ENCODE measurements at places on chromosomes 3 and 15.

GRCh38 chr15:49645941-49646340 is 25.1 kb downstream of the DTWD1 start:
- H3K27ac ChIP-seq: peak overlapping the region; percentile 50
- DNase-seq: peak; percentile 35
- peaks cover 66% of the 10 kb centered on the region for H3K36me3 ChIP-seq
- H3K4me3 ChIP-seq: no peak overlapping the region
- peaks cover 1% of the 10 kb centered on the region for H3K4me1 ChIP-seq
- no peaks in the 10 kb centered on the region for H3K27me3 ChIP-seq

GRCh38 chr3:16904423-16905417 is 20.0 kb downstream of the PLCL2 start:
- H3K36me3 ChIP-seq: no peaks in the 10 kb centered on the region
- H3K4me1 ChIP-seq: no peaks in the 10 kb centered on the region
- no peak overlapping the region for H3K27ac ChIP-seq
- H3K4me3 ChIP-seq: no peak overlapping the region
- DNase-seq: no peak

- no peak overlapping the region for H3K4me3 ChIP-seq
- H3K4me1 ChIP-seq: peaks cover 2% of the 10 kb centered on the region
Measured at GRCh38 chr3:184546252-184546651, 15.3 kb upstream of the EPHB3 start.

- H3K36me3 ChIP-seq: no peaks in the 10 kb centered on the region
- H3K27me3 ChIP-seq: no peaks in the 10 kb centered on the region
- H3K4me1 ChIP-seq: no peaks in the 10 kb centered on the region
- H3K27ac ChIP-seq: no peak overlapping the region
- H3K4me3 ChIP-seq: no peak overlapping the region
- no peak for DNase-seq
Measured at GRCh38 chr3:4021162-4021561, 221.9 kb downstream of the LRRN1 start.

- no peaks in the 10 kb centered on the region for H3K27me3 ChIP-seq
- H3K4me3 ChIP-seq: no peak overlapping the region
- H3K27ac ChIP-seq: no peak overlapping the region
- H3K4me1 ChIP-seq: no peaks in the 10 kb centered on the region
Measured at GRCh38 chr3:67044955-67045354, 46.8 kb downstream of the KBTBD8 start.

DNA sequence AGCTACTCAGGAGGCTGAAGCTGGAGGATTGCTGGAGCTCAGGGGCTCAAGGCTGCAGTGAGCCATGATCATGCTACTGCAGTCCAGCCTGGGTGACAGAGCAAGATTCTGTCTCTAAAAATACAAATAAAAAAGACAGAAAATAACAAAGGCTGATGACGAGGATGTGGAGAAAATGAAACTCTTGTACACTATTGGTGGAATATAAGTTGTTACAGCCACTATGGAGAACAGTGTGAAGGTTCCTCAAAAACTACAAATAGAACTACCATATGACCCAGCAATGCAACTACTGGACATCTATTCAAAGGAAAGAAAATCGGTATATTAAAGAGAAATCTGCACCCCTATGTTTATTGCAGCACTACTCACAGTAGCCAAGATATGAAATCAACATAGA is 526.7 kb upstream of the NAALADL2 start:
- no peaks in the 10 kb centered on the region for H3K4me1 ChIP-seq
- DNase-seq: no peak
- H3K27me3 ChIP-seq: no peaks in the 10 kb centered on the region
- no peaks in the 10 kb centered on the region for H3K36me3 ChIP-seq
- no peak overlapping the region for H3K27ac ChIP-seq
- no peak overlapping the region for H3K4me3 ChIP-seq

GRCh38 chr3:37668431-37668817 is 193.3 kb upstream of the CTDSPL start:
- H3K27ac ChIP-seq: no peak overlapping the region
- H3K4me3 ChIP-seq: no peak overlapping the region
- no peaks in the 10 kb centered on the region for H3K36me3 ChIP-seq
- peaks cover 35% of the 10 kb centered on the region for H3K27me3 ChIP-seq
- no peak for DNase-seq
- no peaks in the 10 kb centered on the region for H3K4me1 ChIP-seq

GRCh38 chr3:29933802-29934490 is 653.1 kb downstream of the RBMS3 start:
- H3K27ac ChIP-seq: no peak overlapping the region
- no peak for DNase-seq
- no peaks in the 10 kb centered on the region for H3K4me1 ChIP-seq

DNA sequence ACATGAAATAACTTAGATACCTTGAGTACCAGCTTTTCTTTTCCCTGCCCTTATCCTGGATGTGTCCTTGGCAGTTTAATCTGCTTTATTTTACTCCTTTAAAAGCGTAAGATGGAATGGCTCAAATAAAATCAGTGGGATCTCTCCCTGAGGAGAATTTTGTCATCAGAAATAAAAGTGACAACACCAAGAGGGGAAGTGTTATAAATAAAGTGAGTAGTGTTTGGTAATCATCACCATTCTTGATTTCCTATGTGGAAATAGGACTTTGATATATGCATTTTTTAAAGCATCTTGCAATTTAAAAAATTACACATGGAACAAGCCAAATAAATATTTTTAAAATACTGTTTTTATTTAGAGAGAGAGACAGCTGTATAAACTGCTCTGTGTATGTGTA is 76.5 kb downstream of the MBNL1 start:
- H3K4me3 ChIP-seq: no peak overlapping the region
- H3K4me1 ChIP-seq: no peaks in the 10 kb centered on the region
- no peak overlapping the region for H3K27ac ChIP-seq
- no peak for DNase-seq
- no peaks in the 10 kb centered on the region for H3K27me3 ChIP-seq
- peaks cover 3% of the 10 kb centered on the region for H3K36me3 ChIP-seq

DNA sequence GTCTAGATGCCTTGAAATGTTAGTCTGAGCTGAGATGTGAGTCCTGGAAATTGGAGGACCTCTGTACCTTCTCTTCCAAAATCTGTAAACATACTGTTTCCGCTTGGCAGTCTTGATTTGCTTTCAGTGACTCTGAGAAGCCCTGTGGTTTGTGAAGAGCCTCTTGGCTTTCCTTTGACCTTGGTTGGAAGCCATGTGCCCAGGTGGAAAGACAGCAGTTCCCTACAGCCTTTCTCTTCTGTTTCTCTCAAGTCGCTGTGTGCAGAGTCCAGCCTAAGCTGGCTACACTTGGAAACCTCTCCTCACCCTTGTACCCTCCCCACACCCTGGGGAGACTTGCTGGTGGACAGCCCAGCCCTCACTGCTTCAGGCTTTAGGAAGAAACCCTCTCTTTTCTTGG is 129.8 kb upstream of the CTDSPL start:
- H3K27me3 ChIP-seq: peaks cover 35% of the 10 kb centered on the region
- no peak overlapping the region for H3K4me3 ChIP-seq

- no peak overlapping the region for H3K27ac ChIP-seq
- H3K36me3 ChIP-seq: no peaks in the 10 kb centered on the region
- peaks cover 36% of the 10 kb centered on the region for H3K27me3 ChIP-seq
Measured at GRCh38 chr3:127999509-128000106, 52.6 kb upstream of the SEC61A1 start.

DNA sequence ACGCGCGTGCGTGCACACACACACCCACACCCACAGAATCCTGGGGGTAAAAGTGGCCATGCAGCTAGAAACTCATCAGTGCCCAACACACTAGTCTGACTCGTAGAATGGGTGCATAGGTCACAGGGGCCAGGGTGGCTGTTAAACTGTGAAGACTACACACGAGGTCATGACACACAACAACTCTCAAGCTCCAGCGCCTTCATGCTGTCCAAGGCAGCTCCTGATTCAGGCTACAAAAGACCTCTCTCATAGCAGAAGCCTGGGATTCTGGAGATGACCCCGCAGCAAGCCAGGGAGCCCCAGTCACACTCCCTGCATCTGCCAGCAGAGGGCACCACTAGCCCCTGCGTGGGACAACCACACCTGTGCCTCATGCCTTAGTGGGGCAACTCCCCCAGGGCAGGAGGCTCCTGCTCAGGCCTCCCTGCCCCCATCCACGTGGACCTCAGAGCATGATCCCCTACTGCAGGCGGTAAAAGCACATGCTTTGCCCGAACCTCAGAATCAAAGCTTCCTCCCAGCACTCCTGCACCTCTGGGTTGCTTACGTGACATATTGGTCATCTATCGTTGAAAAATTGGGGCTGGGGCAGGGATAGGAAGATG is 93.1 kb downstream of the LRIG1 start:
- no peaks in the 10 kb centered on the region for H3K27me3 ChIP-seq
- no peak overlapping the region for H3K4me3 ChIP-seq
- no peak overlapping the region for H3K27ac ChIP-seq
- peaks cover 41% of the 10 kb centered on the region for H3K4me1 ChIP-seq
- H3K36me3 ChIP-seq: peaks cover 27% of the 10 kb centered on the region

DNA sequence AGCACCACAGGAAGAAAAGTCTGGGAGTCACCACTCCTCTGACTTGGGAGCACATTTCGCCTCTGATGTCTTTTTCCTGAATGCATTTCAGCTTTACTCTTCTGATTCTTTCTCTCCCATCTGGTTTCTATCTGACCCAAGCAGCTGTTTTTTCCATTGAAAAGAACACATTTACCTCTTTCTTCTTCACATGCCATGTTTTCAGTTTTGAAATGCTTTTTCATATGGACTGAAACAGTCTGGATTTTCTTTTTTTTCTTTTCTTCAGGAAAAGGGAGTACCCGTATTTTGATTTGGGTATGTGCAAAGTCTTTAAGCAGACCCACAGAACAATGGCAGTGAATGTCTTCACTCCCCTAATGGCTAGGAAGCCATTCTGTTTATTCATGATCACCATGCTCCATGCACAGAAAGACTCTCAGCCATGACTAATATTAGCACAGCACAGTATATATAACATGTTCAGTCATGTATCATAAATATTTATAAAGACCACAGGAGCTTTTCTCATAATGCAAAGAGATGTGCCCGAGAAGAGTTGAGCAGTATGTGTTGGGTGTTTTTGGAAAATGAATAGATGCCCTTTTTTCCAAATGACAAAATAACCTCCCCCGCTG is 82.7 kb upstream of the LRIG1 start:
- H3K4me1 ChIP-seq: peaks cover 2% of the 10 kb centered on the region
- H3K36me3 ChIP-seq: peaks cover 2% of the 10 kb centered on the region
- no peak for DNase-seq
- H3K27me3 ChIP-seq: no peaks in the 10 kb centered on the region

- H3K4me3 ChIP-seq: no peak overlapping the region
- no peak for DNase-seq
- no peaks in the 10 kb centered on the region for H3K4me1 ChIP-seq
Measured at GRCh38 chr3:180855364-180855763, 57.1 kb upstream of the FXR1 start.

DNA sequence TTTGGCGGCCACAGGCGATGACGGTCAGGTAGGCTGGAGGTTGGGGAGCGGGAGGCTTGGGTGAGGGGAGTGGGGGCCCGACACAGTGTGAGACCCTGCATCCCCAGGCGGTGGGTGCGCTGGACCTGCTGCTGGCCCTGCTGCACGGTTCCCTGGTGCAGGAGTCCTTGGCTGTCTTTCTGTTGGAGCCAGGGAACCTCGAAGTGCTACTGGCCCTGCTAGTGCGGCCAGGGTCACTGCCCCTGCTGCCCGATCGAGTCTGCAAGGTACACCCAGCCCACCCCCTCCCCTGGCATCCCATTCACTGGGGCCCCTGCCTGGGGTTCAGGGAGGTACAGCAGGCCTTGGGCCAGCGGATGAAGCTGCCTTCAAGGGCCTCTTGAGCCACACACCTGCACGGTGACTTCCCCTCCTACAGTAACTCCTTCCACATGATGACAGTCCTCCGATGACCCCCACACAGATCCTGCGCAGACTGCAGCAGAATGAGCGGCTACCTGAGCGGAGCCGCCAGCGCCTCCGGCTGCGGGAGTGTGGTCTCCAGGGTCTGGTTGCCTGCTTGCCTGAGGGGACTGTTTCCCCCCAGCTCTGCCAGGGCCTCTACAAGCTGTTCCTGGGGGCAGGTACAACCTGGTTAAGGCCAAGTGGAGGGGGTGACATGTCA is 19.5 kb downstream of the NBEAL2 start:
- H3K4me1 ChIP-seq: peaks cover 15% of the 10 kb centered on the region
- no peak for DNase-seq
- no peaks in the 10 kb centered on the region for H3K27me3 ChIP-seq
- H3K27ac ChIP-seq: no peak overlapping the region
- no peaks in the 10 kb centered on the region for H3K36me3 ChIP-seq
- no peak overlapping the region for H3K4me3 ChIP-seq

DNA sequence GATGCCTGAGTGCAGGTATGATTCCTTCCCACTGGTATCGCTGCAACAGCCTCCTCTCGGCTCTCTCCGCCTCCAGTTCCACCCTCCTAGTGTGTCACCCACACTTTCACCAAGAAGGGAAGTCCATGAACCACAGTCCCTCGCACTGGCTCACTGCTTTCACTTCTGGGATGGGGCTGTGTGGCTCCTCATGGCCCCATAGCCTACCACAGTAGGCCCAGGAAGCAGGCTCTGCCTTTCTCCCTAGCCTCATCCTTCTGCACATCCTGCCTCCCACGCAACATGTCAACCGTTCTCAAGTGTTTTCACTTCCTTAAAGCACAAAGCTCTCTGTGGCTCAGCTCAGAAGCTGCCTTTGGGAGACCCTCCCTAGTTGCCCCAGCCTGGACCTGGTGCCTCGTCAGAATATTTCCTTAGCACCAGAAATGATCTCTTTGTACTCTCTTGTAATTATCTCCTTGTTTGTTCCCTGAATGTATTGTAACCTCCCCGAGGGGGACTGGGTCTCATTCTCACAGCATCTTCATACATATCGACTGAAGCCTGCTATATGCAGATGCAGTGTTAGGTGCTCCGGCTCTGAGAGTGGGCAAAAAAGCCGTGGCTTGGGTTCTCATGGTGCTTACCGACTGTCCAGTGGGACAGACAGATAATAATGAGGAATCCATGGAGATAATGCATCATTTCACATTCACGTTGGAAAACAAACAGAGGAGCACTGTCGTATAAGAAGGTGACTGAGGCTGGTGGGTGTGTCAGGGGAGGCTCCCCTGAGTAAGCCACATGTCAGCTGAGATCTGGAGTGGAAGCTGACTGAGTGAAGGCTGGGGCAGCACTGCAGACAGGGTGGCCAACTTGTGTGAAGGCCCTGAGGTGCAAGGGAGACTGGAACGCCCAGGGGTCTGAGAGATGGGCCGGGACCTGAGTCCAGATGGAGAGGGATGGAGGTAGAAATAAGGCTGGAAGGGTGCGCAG is 107.1 kb downstream of the DGKG start:
- no peak overlapping the region for H3K27ac ChIP-seq
- H3K4me3 ChIP-seq: no peak overlapping the region
- DNase-seq: no peak
- H3K36me3 ChIP-seq: no peaks in the 10 kb centered on the region
- H3K27me3 ChIP-seq: peaks cover 37% of the 10 kb centered on the region

- DNase-seq: no peak
- no peak overlapping the region for H3K27ac ChIP-seq
- H3K27me3 ChIP-seq: no peaks in the 10 kb centered on the region
- no peaks in the 10 kb centered on the region for H3K36me3 ChIP-seq
- no peak overlapping the region for H3K4me3 ChIP-seq
Measured at GRCh38 chr15:26352406-26352805, 420.5 kb downstream of the GABRB3 start.

Measured in mesenchymal stem cell (in vitro differentiated cells and primary cell).